NCI-H69 (cell line): ENCODE measurements at places on chromosomes 5 and 9.

DNA sequence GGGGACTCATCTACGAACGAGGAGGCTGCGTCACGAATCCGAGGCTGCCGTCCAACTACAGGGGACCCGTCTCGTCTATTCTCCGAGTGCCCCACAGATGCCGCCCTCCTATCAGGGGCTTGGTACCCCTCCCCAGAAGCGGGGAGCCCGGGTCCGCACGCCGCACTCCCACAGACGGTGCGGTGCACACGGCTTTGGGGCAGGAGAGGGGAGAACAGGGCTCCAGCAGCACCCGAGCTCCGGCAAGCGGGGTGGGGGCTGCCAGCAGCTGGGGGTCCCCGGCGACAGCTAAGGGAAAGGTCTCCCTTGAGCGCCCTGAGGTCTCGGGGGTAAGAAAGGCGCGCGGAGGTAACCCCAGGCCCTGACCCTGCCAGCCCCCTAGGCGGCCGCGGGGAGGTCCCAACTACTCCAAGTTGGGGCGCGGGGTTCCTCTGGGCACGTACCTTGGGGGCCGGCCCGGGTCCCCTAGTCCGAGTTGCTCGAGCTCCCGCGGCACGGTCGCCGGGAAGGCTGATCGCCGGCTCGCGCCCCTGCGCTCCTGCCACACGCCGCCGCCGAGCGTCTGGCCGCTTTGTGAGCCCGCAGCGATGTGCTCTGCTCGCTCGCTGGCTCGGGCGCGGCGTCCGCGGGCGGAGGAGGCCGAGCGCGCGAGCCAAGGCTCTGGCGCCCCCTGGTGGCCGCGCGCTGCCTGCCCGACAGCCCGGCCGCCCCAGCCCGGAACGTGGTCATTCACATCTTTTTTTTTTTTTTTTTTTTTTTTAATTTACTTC lies at the start of gene SPOCK1:
Gene SPOCK1 (minus strand): TSS at position 591 of the 770 bp plus-strand sequence.
- peak; percentile 95 for DNase-seq

DNA sequence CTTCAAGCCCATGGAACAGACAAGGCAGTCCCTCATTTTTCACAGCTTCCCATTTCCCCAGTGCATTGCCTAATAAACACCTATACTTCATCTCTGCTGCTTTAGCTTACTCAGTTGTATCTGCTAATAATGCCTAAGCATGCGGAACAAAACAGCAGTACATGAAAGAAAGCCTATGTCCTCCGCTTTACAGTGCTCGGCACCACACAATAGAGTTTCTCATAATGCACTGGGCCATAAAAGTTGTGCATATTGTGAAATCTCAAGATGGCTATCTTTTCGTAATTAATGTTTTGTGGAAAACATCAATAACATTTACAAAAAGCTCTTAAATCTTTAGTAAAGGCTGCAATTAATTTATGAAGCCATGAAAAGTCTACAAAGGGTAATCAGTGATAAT lies 69.3 kb downstream of the DENND1A start:
- DNase-seq = peak; percentile 13

DNA sequence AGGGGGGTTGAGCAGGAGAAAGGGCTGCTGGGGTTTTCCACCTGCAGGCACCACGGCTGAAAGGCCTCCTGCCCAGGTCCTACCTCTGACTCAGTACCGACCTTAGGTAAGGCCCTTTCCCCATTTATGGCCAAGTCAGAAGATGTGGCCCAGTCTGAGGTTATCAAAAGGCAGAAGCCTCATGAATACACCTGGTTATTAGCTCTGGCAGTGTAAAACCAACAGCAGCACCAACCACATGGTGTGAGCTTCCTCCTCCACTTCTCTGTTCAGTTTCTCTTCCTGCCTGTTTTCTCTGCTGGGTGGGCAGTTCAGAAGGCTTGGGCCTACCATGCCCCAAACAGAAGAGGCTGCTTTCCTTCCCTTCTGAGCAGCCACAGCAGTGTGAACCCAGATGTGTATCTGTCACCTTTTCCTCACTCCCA lies 86.9 kb downstream of the UGCG start:
- no peak for DNase-seq

DNA sequence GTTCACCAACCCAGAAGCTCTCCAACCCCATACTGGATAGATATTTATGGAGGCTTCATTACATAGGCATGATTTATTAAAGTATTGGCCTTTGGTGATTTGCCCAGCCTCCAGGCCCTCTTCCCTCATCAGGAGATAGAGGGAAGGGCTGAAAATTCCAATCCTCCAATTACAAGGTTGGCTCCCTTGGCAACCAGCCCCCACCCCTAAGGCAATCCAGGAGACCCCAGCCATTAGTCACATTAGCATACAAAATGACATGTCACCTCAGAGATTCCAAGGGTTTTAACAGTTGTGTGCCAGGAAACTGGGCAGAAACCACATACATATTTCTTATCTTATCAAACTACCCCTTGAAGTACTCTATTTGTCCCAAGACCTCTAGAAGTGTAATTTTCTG lies 210.0 kb downstream of the HINT1 start:
- DNase-seq = no peak

GRCh38 chr9:37187713-37188439 lies 67.5 kb downstream of the ZCCHC7 start:
- DNase-seq = no peak

GRCh38 chr5:24566933-24567332 lies 77.8 kb downstream of the CDH10 start:
- DNase-seq = peak; percentile 20

- no peak for DNase-seq
Measured at GRCh38 chr5:141486091-141486490, 1.3 kb downstream of the PCDHGC4 start.
